ENCODE measurements at places on chromosomes 5 and 9.

DNA sequence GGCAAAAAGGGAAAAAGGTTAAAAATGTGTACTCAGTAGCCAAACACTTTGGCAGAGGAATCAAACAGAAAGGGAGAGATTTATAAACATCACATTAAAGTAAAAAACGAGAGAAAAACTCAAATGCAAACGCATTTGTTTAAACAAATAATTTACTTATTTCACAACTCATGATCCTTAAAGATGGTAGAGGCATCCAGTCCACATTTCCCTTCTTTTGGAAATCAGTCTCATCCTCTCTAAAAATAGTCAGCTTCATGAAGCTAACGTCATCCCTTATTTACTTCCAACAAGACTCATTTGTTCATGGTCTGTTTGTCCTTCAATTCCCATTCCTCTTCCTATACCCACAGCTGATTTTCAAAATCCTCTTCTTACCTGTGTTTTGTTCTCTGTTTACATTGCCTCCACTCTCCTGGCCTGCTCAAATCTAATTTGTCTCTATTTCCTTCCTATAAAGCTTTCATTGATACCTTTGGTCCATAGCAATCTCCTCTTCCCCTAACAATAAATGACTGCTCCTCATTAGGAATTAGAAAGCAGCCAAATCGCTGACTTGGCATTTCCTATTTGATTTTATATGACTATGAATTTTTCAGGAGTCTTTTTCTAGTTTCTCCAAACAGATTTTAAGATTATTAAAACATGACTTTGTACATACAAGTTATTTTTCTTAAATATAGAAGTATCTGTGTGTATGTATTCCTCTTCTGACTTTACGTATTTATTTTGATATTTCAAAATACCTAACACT, 805.3 kb downstream of the TLE1 start:
- no peak for DNase-seq

- no peak for DNase-seq
Observed at GRCh38 chr5:118295045-118295444, 693.3 kb downstream of the DTWD2 start.

GRCh38 chr9:121138973-121139372, 62.7 kb downstream of the RAB14 start:
- DNase-seq = no peak

DNA sequence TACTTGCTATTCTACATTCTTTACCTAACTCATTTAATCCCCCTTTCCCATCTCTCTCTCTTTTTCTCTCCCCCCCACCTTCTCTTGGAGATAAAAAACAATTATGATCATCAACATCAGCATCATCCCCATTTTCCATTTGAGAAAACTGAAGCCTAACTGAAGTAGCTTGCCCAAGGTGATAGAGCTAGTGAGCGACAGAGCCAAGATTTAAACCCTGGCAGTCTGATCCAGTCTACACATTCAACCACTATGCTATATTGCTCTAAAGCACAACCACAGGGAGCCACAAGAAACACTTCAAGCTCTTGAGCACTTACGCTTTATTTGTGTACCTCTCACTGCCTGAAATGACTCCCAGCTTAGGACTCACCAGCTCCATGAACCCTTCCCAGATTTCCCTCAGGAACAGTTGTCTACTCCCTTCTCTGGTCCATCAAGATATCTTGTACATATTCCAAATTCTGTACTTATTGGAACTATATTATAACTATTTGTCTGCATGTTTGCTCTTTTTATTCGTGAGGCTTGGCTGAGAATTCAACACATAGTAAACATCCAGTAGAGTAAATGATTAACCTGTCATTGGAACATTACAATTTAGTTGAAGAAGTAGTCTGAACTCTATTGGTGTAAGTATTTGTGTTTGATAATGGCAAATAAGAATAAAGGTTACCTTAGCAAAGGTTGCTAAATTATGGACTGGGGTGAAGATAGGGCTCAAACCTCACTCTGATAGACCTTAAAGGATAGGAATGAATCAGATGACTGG, 164.8 kb downstream of the EFNA5 start:
- DNase-seq = no peak

- peak; percentile 48 for DNase-seq
Observed at GRCh38 chr9:113454914-113455761, 8.4 kb upstream of the RGS3 start.
